ENCODE measurements at places on chromosomes 2 and 18.

GRCh38 chr2:237729681-237730475 is 68.7 kb upstream of the RBM44 start:
- no peak for DNase-seq

- no peak for DNase-seq
Measured at GRCh38 chr2:3294493-3294892, 83.1 kb downstream of the EIPR1 start.

DNA sequence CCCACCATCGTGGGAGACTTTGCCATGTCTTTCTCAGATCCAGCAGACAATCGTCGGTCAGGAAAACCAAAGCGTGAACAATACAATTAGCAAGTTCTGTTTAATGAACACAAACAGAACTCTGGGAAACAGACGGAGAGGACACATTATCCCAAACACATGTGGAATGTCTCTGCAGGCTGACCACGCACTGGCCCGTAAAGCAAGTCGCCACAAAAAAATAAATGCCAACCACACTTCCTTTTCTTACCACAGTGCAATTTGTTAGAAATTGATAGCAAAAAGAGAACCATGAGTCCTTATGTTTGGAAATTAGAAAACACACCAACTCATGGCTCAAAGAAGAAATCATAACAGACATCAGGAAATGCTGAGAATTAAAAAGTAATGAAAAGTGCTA is 210.9 kb downstream of the TWIST2 start:
- DNase-seq = no peak

DNA sequence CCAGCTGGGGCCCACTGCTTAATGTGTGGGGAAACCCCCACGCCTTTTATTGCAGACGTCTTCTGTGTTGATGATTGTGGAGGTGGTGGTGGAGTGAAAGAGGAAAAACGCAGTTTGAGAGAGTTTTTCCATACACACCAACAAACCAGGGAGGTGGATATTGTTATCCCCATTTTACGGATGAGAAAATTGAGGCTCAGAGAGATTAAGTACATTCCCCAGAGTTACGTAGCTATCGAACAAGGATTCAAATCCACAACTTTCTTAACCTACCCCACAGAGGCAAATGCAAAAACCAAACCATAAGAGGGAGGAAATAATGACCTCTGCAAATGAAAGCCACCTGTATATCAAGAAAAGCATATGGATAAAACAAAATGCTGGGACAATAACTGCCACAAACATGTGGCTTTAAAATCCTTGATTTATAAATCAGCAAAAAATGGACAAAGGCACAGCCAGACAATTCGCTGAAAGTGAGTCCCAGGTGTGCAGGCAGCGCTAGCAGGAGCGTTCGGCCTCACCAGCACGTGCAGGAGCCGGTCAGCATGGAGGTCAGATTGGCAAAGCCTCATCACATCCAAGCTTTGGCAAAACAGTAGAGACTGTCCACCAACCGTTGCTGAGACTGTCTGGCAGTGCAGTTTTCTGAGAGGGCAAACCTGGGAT is 12.6 kb upstream of the RAB17 start:
- no peak for DNase-seq

GRCh38 chr2:36376319-36376765 is 20.8 kb downstream of the CRIM1 start:
- no peak for DNase-seq

DNA sequence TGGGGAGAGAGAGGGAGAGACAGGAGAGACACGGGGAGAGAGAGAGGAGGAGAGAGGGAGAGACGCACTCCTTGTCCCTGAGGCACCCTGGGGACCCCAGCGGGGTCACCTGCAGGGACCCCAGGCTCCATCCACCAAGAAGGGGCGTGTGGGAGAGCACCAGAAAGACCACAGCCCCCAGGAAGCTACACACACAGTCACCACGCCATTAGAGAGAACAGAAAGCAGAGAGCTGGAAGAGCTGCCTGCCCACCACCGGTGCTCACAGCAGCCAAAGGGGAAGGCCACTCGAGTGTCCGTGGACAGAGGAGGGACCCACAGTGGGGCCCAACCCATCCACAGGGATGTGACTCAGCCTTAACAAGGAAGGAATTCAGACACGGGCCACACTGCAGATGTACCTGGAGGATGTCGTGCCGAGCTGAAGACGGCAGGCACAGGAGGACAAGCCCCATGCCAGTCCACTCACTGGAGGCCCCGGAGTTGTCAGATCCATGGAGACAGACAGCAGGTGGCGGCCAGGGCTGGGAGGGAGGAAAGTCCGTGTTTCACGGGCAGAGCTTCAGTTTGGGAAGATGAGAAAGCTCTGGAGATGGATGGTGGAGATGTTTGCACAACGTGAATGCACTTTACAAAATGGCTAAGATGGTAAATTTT is 11.5 kb upstream of the NFATC1 start:
- no peak for DNase-seq

- no peak for DNase-seq
Measured at GRCh38 chr2:135662088-135662487, 79.6 kb upstream of the UBXN4 start.

- DNase-seq = no peak
Measured at GRCh38 chr2:225413786-225414185, 14.3 kb downstream of the NYAP2 start.

DNA sequence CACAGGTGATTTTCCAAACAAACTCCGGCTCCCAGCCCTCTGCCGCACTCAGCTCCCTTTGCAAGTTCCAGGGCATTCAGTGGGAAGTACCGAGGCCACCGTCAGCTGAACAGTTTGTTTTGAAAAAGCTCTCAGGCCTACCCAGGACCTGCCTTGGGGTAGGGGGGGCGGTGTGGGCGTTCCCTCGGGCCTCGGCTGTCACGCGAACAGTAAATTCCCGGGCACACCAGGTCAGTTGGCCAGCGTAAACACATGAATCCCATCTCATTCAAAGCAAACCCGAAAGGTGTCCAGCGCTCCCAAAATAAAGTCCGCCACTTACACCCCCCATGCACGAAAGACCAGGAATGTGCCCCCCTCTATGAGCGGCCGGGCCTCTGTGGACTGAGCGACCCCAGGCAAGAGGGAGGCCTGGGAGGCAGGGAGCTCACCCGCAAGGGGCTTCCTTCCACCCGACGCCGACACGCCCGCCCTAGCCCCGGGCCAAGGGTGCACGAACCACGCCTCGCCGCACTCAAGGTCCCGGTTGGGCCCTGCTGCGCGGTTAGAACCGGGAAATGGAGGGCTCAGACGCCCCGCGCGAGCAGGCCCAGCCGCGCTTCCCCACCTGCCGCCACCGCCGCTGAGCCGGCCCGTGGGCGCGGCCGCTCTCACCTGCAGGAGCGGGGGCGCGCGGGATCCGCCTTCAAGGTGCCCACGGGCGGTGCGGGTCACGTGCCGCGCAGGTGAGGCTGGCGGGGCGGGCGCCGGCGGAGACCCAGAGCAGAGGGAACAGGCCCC is at the start of gene WDSUB1:
Gene WDSUB1 (minus strand): TSS at position 775 of the 780 bp plus-strand sequence. CDS start 3,634 bp downstream, outside the sequence.
- DNase-seq = peak; percentile 31

GRCh38 chr2:2848621-2849333 is 517.7 kb upstream of the MYT1L start:
- no peak for DNase-seq

- DNase-seq = no peak
Measured at GRCh38 chr2:239092571-239093294, 244.8 kb downstream of the TWIST2 start.

DNA sequence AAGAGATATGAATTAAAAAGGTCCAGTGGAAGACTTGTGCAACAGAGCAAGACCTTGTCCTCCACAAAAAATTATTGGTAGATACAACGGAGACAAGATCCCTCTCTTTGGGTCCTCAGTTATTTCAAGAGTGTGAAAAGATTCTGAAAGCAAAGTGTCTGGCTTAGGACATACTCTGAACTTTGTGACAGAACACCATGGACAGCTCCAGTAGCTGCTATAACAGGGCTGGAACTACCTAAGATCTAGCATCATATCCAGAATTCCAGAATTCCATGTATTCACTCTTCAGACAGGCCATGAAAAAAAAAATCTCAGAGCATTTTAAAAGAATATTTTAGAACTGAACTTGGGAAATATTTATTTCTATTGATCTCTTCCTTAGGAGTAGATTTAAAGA is 74.8 kb upstream of the ZBTB14 start:
- no peak for DNase-seq

DNA sequence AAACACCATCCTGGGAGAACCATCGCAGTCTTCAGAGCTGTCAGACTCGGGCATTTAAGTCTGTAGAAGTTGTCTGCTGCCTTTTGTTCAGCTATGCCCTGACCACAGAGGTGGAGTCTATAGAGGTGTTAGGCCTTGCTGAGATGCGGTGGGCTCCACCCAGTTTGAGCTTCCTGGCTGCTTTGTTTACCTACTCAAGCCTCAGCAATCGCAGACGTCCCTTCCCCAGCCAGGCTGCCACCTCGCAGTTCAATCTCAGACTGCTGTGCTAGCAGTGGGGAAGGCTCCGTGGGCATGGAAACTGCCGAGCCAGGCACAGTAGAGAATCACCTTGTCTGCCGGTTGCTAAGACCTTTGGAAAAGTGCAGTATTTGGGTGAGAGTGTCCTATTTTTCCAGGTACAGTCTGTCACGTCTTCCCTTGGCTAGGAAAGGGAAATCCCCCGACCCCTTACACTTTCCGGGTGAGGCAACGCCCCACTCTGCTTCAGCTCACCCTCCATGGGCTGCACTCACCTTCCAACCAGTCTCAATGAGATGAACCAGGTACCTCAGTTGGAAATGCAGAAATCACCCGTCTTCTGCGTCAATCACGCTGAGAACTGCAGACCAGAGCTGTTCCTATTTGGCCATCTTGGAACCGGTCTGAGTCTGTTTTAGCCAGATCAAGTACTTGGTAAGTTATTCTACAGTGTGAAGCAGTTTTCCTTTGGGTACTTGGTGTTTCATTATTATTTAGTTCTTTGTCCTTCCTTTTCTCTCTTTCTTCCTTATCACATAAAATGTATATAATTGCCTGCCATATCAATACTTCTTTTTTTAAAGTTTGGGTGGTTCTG is 71.5 kb downstream of the CDC42EP3 start:
- DNase-seq = peak; percentile 37

DNA sequence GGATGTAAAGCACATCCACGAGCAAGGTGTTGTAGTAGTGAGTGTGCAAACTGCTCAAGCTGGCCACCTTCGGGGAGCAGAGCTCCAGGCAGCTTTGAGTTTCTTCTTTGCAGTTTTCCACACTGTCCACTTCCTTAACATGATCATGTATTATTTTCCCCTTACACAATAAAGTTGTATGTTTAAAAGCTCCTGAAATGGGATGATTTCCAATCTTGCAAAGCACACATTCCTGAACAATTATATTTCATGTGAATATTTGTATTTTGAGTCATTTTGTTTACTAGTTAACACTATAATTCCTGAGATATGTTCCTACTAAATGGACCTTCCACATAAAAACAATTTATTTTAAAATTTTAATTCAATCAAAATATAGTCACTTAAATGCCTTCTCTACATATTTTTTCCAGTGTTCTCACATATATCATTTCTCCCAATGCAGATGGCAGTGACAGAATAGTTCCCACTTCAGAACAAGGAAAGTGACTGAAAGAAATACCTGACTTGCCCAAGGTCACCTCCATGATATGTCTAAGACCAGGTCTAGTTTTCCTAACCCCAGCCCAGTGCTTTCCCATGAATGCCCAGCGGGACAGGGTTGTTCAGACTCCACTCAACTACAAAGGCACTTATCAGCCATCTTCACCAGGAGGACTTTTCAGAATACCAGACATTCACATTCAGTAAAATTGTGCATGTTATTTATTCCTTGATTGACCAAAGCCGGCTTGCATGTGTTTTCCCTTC is 5.5 kb downstream of the CYB5A start:
- no peak for DNase-seq
